ENCODE measurements at places on chromosomes 1 and 21.

GRCh38 chr1:153025797-153026196, 5.2 kb upstream of the SPRR1B start:
- DNase-seq, result no peak

DNA sequence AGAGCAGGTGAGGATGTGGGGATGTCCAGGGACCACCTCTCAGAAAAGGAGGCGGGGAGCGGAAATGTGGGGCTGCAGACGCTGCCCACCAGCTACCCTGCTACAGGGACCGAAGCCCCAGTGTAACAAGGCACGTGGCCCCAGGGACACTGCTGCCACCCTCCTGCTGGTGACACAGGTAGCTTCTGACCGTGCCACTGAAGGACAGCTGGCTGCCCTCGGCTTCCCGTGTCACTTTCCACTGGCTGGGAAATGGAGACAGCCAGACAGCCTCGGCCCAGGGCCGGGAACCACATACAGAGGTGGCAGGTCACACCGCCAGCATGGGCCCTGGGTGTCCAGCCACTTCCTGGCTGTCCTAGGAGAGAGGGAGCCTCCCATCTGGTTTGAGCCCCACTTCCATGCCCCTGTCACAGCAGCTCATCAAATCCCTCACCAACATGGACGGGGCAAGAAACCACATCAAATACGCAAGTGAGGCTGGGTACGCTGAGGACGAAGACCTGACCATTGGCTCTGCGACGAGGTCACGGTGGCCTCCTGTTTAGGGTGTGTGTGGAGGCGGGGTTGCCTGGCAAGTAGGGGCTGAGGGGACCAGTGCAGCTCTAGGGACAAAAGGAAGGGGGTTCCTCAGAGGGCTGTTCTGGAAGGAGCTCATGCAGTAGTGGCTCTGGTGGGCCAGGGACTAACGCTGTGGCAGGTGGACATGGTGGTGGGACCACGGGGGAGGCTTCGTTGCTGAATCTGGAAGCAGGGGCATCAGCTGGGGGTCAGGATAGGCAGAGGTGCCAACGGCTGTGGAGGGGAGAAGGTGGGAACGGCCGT, 5.0 kb downstream of the PEX10 start:
- DNase-seq, result no peak

DNA sequence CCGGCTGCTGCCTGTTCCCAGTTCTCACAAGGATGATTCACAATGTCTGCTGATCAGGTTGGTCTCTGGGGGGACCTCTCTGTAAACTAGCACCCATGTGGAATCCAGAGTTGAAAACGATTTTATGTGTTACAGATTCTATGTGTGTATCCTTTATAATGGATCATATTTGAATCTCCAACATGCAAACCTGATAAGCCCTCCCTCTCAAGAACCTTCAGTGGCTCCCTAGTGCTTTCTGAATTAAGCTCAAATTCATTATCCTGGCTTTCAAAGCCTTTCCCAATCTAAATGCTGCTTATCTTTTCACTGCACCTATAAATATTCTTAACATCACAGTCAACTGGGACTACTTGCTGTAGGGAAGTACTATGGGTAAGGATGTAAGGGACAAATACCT, 166.8 kb upstream of the USP24 start:
- DNase-seq, result no peak

DNA sequence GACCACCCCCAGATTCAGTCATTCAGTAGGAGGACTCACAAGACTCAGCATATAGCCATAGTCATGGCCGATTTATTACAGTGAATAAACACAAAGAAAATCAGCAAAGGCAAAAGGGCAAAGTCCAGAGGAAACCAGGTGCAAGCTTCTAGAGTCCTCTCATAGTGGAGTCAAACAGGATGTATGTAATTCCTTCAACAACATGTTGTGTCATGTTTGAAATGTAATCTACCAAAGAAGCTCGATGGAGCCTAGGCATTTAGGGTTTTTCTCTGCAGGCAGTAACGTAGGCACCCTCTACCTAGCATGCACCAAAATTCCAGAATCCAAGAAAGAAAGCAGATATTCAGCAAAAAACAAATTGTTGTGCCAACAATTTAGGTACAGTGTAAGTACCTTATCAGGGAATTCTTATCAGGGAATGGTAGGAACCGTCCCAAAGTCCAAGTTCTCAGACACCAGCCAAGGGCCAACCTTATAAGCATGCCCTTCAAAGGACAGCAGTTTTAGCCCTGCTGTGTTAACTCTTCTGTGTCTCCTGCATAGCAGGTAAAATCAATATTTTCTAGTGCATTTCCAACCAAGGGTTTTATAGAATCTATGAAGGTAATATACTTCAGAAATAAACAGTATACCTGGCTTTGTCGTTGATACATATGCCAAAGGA, 16.1 kb upstream of the SLAMF6 start:
- no peak for DNase-seq

DNA sequence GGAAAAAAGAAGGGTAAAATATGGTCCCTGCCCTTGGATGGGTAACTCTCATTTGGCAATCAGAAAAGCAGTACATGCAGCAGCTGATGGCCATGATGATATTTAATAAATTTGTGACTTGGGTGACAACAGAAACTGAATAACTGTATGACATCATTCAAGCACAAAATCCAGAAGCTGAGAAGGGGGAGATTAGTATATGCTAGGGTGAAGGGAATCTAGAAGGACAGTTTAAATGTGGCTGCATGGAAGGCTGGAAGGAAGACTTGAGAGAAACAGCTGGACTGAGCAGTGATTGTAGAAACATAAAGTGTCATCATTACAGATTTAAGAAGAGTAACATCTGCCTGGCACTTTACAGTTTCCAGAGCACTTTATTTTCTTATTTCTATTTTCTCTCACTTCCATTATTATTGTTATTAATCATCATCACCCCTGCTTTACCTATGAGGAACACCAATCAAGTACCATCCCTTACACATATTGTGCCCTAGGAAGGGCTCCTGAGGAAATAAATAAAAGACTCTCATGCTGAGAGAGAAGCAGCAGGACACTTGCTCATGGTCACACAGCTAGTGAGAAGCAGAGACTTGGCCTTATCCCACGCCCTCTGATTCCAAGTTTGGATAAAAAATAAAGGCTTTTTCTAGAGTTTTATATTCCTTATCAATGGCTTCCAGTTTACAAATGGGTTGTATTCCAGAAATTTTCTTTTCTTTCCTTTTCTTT, 207.2 kb downstream of the PBX1 start:
- DNase-seq, result no peak

- DNase-seq, result no peak
Observed at GRCh38 chr1:63773815-63774616, at the start of gene ROR1. ROR1 (plus strand) TSS chr1:63774017.

DNA sequence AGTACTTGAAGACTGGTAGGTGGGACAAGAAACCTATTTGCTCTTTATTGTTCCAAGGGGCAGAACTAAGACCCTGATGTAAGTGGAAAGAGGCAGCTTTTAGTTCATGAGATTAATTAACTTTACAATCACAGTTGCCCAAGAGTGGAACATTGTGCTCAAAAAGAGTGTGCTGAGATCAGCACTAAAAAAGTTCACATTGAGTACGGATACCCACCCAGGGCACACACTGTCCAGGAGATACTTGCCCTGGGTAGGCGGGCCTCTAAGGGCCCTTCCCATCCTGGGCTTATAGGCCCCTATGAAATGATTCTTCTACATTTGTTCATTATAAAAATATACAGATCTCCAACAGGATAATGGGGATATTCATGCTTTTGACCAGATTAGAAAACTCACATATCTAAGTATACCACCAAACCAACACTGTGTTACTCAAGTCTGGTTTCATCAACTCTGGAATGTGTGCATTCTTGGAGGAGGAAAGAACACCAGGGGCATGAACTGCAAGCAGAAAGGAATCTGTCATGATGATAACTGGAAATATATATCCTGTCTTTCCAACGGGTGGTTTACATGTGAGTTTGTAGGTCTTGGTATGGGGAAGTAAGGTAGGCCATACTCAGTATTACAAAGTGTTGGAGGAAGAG, 626.2 kb downstream of the SMYD3 start:
- no peak for DNase-seq

GRCh38 chr1:201750934-201751333, 78.0 kb upstream of the IPO9 start:
- no peak for DNase-seq

DNA sequence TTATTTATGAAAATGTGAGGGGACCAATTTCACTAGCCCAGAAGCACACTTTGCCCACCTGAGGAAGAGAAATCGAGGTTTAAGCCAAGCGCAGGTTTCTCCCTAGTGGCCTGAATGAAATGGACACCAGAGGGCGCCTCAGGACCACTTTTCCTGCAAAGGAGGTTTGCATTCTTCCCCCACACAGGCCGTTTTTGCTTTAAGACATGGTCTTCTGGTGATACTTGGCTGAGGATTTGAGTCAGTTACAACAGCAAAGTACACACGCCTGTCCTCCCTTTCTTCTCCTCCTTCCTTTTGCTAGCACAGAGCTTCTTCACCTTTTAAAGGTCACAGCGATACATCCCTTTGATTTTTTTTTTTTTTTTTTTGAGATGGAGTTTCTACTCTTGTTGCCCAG, 5.4 kb downstream of the PLA2G2E start:
- peak; percentile 63 for DNase-seq

GRCh38 chr1:209248649-209249279, 334.8 kb upstream of the CAMK1G start:
- DNase-seq, result no peak

GRCh38 chr1:23224739-23225648, 7.7 kb upstream of the HTR1D start:
- DNase-seq, result no peak

DNA sequence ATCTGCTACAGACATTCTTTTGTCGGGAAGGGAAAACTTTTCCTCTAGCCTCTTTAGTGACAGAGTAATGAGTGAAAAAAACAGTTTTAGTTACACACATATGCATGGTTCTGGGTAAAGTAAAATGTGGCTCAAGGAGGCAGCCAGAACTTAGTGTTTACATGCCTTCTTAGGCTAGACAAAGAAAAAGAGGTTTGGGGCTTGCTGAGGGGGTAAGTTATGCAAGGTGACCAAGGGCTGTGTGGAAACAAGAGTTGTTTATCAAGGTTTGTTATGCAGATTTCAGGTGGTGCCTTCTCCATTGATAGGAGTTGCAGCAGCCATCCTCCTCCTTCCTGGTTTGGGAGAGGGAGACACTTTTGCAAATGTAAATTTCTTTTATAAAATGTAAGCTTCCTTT, 66.5 kb upstream of the RAB3GAP2 start:
- DNase-seq, result no peak

DNA sequence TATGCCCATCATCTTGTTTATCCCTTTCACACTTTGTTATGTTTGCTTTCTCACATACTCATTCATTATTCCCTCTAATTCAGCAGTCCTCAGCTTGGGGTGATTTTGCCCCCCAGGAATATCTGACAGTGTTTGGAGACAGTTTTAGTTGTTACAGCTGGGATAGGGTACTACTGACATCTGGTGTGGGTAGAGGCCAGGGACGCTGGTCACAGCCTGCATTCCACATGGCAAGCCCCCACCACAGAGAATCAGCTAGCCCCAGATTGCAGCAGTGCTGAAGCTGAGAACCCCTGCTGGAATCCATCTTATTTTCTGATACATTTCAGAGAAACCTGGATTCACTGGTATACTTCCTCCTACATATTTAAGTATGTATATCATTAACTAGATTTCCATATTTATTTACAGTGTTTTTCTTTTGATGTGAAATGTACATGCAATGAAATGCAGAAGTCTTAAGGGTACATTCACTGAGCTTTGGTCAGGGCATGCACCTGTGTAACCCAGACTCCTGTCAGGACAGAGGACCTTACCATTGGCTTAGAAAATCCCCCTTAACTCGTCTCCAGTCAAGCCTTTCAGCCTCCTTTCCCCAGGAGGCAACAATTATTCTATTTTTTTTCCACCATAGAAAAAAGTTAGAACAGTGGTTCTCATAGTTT, 68.3 kb downstream of the KIF26B start:
- no peak for DNase-seq

- DNase-seq, result no peak
Observed at GRCh38 chr1:208923946-208924720, 659.4 kb upstream of the CAMK1G start.

DNA sequence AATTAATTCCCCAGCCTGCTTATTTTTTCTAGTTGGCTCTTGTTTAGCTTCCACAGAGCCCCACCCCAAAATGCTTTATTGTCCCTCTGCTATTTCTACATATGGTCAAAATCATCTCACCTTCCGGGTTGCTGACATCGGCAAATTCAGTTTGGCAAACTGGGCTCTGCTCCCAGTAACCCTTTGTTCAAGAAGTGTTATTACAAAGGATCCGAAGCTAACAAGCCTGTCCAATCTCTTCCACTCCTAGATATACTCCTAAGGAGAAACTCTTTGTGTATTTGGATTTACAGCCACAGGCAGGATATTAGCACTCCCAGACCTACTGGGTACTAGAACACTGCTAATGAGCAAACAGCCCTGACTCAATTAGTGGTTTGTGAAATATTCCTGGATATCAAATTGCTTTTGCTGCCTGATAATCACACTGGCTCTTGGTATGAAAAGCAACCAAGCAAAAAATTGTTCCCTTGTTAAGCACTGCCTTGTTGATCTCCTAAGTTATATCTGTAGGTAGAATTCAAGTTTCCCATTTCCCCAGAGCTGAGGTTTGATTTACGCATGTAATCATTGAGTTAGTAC, 4.0 kb downstream of the JUN start:
- DNase-seq, result no peak

DNA sequence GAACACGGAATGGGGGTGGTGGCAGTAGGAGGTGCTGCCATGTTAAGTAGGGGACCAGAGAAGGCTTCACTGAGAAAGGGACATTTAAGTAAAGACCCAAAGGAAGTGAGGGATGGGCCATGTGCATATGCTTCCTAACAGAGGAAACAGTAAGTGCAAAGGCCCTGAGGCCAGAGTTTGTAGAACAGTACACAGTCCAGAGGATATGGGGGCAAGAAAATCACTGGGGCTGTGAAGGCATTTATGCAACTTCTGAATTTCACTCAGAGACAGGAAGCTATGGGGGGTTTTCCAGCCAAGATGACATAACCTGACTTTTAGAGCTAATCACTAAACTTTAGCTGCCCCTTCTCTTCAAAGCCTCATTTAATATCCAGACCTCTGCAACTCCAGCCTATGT, 202.5 kb upstream of the EDN2 start:
- DNase-seq, result no peak

DNA sequence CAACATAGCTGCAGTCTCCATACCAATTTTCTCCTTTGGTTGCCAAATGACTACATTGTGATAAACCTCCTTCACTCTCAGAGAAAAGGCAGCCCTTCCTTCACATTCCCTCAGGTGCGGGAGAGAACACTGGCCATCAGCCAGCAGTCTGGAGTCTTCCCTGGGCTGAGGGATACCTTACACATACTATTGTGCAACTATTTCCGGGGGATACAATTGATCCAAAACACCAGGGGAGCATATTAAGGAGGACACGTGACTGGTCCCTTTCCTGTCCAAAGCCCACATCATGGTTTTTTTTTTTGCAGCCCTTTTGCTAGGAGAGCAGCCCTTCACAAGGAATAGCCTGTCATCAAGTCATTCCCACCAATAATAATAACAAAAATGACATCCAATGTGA, 172.1 kb upstream of the ZRANB2 start:
- DNase-seq, result no peak

All from activated CD4-positive, CD25-positive, alpha-beta regulatory T cell treated with anti-CD3 and anti-CD28 coated beads, Interleukin-2, amount 50 U/mL, for 16 hours (primary cell).